ENCODE measurements at places on chromosomes 12 and 14. TPM values are rescaled to one million over a fixed set of nuclear protein-coding genes. Genes with fewer than 3 reads are reported as not detected.

DNA sequence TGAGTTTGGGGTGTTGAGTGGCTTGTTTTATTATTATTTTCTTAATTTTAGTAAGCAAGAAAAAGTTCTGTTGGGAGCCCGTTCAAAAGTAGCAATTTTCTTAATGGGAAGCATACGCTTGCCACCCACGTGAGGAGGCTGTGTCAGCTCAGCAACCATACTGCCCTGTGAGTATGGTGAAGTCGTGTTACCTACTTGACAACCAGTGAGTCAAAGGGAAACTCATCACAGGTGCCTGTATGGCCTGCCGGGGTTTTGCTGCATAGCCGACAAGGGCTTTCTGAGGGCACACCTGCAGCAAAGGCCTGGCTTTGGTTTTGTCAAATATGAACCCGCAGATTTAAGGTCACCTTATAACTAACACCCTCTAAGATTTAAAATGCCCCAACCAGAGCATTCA is 31.1 kb downstream of the PITPNM2 start:
- no peak for DNase-seq

GRCh38 chr12:66813137-66813892 is 134.4 kb upstream of the GRIP1 start:
- DNase-seq = no peak

DNA sequence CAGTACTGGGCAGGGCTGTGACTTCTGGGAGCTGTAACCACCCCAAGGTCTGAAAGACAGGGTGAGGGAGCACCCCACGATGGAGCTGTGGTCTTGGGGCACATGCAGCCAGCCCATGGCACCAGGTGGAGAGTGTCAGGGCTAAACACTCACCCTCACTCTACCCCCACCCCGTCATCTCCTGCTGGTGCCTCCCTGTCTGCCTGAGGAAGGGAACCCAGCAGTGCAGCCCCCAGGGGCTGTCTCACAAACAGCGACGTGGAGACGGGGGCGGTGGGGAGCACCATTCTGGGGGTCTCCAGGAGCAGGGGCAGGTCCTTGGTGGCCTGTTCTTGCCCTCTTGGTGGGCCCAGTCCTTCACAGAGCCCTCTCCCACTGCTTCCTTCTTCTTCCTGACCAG is 63.5 kb downstream of the ERH start:
- DNase-seq = no peak

- DNase-seq = no peak
Measured at GRCh38 chr14:86013641-86014040, 483.7 kb downstream of the FLRT2 start.

OAS1 gene
- polyA plus RNA-seq = 1.8 TPM

- no peak for DNase-seq
Measured at GRCh38 chr12:108367436-108367835, 28.3 kb upstream of the CMKLR1 start.

C12orf54 gene
- 0.44 TPM for polyA plus RNA-seq

DNA sequence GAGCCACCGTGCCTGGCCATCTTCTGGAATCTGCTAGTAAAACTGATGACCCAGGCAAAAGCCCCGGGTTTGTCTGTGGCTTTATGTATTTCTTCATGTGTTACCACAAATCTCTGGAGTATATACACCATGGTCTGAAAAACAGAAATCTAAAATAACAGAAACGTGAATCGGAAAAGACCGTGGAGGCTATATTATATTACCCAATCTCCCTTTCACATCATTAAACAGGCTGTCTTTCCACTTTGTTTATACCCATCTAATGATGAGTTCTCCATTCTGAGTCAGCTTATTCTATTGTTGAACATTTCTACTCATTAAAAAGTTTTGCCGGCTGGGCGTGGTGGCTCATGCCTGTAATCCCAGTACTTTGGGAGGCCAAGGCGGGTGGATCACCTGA is 9.5 kb upstream of the AJUBA start:
- DNase-seq = no peak

- no peak for DNase-seq
Measured at GRCh38 chr14:23356662-23357061, 4.0 kb upstream of the SLC22A17 start.

GRCh38 chr12:13104409-13104808 is 942 bp upstream of the GSG1 start:
- no peak for DNase-seq

GRCh38 chr14:63659726-63660125 is 18.1 kb upstream of the WDR89 start:
- DNase-seq = no peak

DNA sequence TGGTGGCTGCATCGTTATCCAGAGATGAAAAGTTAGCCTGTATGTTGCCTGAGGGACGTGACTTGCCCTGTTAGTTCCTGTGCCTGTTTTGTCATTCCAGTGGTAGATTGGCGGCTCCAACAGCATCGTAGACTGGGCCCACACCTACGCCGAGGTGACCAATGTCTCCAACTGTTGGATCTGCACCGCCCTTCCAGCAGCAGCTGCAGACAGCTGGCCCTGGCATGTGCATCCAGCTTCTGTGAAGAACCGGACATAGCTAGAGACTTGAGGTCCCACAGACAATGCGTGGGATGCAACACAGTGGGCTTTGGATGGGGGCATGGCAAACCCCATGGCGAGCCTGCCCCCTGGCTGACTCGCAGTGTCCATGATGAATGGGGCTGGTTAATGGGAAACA is 93.0 kb upstream of the TMPO start:
- no peak for DNase-seq

GARIN6 gene
- not detected for polyA plus RNA-seq

GRCh38 chr12:55875704-55876467 is 33.1 kb upstream of the MMP19 start:
- DNase-seq = no peak

AJUBA gene
- 44.8 TPM for polyA plus RNA-seq

DNA sequence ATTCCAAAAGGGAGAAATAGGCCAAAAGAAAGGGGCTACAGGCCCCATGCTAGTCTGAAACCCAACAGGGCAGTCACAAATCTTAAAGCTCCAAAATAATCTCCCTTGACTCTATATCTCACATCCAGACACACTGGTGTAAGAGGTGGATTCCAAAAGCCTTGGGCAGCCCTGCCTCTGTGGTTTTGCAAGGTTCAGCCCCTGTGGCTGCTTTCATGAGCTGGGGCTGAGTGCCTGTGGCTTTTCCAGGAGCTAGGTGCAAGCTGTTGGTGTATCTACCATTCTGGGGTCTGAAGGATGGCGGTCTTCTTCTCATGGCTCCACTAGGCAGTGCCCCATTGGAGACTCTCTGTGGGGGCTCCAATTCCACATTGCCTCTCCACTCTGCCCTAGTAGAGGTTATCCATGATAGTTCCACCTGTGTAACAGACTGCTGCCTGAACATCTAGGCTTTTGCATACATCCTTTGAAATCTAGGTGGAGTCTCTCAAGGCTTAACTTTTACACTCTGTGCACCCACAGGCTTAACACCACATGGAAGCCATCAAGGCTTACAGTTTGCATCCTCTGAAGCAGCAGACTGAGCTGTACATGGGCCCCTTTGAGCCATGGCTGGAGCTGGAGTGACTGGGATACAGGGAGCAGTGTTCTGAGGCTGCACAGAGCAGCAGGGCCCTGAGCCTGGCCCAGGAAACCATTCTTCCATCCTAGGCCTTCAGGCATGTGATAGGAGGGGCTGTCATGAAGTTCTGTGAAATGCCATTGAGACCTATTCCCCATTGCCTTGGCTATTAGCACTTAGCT is 66.5 kb upstream of the ABCD2 start:
- no peak for DNase-seq

KIF21A gene
- 5.6 TPM for polyA plus RNA-seq

FBXO33 gene
- polyA plus RNA-seq = 4.5 TPM

- DNase-seq = no peak
Measured at GRCh38 chr12:92098594-92099380, 46.9 kb downstream of the BTG1 start.

- DNase-seq = no peak
Measured at GRCh38 chr12:65827827-65828231, 3.5 kb downstream of the HMGA2 start.

DNA sequence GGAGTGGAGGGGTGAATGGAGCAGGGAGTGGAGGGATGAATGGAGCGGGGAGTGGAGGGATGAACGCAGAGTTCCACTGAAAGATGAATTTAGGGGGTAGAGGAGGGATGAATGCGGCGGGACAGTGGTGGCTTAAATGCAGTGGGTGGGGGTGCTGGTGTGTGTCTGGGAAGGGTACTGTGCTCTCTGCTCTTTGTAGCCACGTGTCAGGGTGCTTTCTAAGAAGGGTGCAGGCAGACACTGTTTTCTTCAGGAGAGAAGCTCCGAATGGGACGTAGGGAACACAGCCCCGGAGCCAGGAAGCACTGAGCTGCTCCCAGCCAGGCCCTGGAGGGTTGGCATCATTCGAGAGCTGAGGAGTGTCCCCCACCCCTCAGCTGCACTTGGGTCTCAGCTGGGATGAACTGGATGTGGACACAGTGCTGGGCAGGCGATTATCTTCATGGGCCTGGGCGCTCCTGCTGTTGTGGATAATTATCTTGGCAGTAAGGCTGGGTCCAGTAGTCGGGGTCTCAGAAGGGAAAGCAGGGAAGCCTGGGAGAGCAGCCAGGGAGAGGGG is 9.5 kb upstream of the CEP170B start:
- no peak for DNase-seq

- DNase-seq = no peak
Measured at GRCh38 chr12:131776237-131776889, 51.8 kb upstream of the MMP17 start.

- no peak for DNase-seq
Measured at GRCh38 chr12:104164634-104165033, 26.6 kb upstream of the NFYB start.

DNA sequence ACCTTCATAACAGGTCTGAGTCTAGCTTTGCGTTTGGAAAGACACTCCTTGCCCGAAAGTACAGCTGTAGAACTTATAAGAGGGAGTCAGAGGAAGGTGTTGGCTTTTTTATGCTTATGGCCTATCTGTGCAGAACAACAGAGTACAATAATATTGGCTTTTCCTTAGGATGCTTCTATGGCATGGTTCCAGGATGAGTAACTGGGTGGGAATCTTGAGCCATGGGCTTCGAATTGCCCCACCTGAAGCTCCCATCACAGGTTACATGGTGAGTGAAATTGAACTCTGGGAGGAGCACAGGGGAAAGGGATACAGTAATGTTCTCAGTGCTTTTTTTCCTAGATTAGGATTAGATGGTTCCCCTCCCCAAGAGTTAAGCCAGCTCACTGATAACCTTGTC is 13.0 kb downstream of the PARP2 start:
- DNase-seq = no peak

FBXO34 gene
- 15.8 TPM for polyA plus RNA-seq

- DNase-seq = no peak
Measured at GRCh38 chr14:73762375-73762822, 48.2 kb upstream of the PNMA1 start.

GRCh38 chr12:127257366-127257935 is 1009.5 kb upstream of the TMEM132C start:
- no peak for DNase-seq

DNA sequence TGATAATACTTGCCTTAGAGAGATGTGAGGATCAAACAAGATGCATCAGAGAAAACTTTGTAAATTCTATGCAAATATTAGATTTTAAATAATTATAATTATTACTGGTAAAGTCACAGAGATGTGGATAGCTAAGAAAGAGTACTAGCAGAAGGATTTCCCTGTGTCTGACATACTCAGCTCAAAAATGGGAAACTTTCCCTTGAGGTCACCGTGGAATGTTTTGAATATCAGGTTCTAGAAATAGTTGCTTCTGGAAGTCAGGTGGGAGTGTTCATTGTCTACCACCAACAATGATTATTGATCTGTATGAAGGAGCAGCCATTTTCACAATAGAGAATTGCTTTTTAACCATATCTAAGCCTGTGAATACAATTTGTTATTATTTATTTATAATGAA is 71.7 kb downstream of the FLRT2 start:
- DNase-seq = no peak

DNA sequence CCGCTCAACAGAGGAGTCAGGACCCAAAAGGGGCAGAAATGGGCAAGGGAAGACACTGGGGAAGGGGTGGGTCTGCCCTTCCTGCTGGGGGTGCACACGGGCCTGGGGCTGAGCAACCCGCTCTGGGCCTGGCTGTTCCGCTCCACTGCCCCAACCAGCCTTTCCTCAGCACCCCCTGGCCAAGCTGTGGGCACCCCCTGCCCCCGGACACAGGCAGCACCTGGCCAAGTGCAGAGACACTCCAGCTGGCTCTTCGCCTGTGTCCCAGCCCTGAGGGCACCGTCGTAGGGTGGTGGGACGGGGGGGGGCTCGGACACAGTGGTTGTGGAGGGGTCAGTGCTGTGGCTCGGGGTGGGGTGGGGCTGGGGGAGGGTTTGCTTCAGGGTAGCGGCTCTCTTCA is 10.3 kb downstream of the PACS2 start:
- DNase-seq = no peak

DNA sequence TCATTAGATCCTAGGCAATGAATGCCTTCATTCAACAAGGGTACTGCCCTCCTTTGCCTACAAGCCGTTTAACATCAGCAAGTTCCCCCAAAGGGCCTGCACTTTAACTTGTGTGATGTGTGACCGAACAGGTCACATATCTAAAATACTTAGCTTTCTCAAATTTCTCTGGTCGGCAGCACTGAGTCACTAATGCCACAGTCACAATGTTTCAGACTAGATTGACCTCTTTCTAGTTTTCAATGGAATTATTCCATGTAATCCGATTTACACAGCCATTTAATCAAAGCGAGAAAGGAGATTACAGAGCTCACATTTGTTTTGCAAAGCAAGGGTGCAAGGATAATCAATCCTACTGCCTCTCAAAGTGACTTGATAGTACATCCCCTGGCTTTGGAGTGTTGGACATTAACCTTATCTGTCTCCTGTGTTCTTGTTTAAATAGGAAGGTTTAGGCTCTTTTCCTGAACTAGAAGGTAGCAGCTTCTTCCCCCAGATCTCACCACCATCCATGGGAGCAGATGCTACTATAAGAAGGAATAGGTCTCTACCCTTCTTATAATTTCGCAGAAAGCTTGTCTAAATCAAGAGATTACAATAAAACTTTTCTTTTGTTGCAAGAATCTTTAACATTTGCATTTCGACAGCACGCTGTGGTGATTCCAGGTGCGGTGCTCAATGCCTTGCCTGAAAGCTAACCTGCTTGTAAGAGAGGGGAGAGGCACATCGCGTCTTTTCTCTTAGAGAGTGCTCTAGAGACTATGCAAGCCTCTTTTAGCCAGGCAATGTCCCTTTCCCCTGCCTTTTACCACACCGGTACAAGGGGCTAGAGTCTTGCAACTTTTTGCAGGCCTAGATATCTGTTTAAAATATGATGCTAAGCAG is 1.8 kb downstream of the KITLG start:
- DNase-seq = no peak

RNFT2 gene
- 1.0 TPM for polyA plus RNA-seq

GRCh38 chr14:45199230-45199629 is 53.8 kb downstream of the MIS18BP1 start:
- no peak for DNase-seq
